ENCODE measurements at places on chromosomes 16 and 17. TPM values are rescaled to one million over a fixed set of nuclear protein-coding genes. Genes with fewer than 3 reads are reported as not detected.

The C17orf107 gene
- total RNA-seq: 0.46 TPM

The WFDC1 gene
- 1.0 TPM for total RNA-seq

The CXCL16 gene
- total RNA-seq: 3.6 TPM

The PRSS33 gene
- not detected for total RNA-seq

DNA sequence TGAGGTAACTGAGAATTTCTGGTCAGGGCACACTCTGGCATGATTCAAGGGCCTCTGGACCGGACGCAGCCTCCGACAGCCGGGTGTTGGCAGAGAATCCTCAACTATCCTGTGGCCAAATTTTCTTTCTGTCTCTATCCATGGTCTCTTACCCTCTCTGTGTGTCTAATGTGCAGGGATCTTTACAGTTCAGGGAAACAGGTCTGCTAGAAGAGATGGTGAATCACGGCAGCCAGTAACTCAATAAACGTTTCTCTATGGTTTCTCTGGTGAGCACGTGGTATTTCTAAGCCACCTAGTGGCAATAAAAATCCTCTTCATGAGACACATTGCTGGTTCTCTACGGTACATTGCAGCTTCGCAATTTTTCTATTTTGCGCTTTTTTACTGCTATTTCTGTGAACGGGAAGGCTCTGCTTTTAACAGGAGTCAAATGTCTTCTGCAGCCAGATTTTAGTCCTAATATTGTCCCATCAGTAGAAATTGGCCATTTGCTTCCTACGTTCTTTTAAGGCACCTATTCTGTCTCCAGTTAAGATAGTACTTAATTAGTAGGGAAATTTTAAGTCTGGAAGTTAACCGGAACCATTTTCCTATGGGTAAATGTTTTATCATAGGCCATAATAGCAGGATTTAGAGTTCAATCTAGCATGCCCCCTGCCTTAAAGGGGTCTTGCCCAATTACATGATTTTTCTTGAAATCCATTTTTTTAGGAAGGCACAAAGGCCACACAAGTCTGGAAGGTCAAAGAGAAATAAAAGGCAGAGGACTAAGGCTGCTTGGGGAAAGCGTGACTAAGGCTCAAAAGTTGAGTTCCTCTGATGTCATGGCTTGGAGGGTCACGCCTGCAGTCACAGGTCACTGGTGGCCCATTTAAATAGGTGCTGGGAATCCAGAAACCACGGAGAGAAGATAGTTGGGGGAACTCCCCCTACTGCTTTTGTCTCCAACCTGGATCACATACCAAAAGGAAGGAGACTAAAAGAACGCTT is 31.5 kb downstream of the QPRT start:
- no peak for DNase-seq

- DNase-seq: no peak
These were observed 26.3 kb upstream of the ATP2A3 start for GRCh38 chr17:3990386-3991127.

DNA sequence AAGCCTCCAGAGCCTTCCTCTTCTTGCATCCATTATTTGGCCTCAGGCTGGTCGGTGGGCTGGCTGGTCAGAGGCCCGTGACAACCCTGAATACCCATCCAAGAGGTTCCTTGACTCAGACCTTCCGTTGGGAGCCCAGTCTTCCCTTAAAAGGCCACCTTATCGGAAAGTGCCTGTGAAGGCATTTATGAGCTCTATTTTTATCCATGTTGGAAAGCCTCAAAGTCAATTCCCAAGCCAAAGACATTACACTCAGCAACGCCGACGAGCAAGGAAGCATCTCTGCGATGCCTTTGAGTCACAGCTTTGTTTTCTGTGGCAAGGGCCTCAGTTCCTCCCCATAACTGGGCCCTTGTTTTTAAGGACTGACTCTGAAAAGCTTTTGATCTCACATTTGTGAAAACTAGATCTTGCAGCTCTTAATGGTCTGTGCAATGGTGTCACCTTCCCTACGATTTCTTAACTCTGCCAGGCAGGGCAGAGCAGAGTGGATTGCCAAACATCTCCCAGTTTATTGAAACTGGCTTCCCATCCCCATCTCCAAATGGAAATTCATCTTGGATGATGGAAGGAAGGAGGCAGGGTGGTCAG is 13.3 kb upstream of the SPOP start:
- DNase-seq: peak; percentile 79

DNA sequence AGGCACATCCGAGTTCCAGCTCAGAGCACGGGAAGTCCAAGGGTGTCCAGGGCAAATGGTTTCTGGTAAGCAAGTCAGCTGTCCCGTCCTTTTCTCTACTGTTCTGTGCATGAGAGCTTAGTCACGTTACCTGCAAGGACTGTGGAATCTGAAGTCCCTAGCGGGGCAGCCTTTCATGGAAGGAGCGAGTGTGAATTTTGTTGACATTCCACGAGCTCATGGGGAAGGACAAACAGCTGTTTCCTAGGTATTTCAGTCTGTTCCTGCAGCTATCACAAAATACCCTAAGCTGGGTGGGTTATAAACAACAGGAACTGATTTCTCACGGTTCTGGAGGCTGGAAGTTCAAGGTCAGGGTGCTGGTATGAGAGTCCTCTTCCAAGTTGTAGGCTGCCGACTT is 109.2 kb downstream of the SDR42E1 start:
- DNase-seq: no peak
